ENCODE measurements at places on chromosomes 3 and 15. TPM values are rescaled to one million over a fixed set of nuclear protein-coding genes. Genes with fewer than 3 reads are reported as not detected.

DNA sequence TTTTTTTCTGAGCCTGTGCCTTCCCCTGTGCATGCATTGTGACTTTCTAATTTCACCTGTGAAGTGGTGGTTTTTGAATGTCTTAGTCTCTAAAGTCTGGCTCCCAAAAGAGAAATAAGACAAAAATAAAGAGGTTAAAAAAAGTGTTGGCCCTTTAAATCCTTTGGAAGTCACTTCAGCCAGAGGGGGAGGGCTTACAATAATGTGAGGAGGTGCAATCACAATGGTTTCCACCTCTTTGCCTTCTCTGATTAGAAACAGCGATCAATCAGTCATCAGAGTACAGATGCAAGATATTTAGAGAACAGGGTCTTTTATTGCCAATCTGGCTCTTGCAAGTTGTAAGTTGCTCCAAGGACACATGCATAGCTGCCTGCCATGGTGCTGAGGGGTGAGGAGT is 64.1 kb upstream of the GCSAM start:
- no peak for DNase-seq

GRCh38 chr3:18345015-18345367 is 80.1 kb downstream of the SATB1 start:
- no peak for DNase-seq

- no peak for DNase-seq
Measured at GRCh38 chr15:27123291-27123690, 152.3 kb downstream of the GABRG3 start.

EPHB1 gene
- total RNA-seq, result 0.60 TPM

GRCh38 chr3:84783281-84783680 is 175.5 kb upstream of the CADM2 start:
- DNase-seq, result no peak

DNA sequence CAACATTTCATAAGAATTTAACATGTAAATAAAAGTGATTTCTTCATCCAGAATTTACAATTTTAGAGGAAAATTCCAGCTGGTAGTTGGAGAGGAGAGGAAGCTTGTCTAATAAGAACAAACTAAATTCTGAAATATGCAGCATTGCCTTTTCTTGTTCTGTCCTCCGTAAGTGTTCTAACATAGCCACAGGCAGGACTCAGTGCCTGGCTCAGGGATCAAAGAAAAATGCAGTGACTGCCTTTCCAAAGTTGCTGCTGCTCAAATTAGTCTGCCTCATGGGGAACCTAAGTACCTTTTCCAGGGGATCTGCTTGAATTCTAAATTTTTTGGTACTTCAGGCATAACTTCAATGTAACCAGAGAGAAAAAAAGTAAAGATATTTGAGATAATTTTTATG is 713.0 kb upstream of the CADM2 start:
- no peak for DNase-seq

DNA sequence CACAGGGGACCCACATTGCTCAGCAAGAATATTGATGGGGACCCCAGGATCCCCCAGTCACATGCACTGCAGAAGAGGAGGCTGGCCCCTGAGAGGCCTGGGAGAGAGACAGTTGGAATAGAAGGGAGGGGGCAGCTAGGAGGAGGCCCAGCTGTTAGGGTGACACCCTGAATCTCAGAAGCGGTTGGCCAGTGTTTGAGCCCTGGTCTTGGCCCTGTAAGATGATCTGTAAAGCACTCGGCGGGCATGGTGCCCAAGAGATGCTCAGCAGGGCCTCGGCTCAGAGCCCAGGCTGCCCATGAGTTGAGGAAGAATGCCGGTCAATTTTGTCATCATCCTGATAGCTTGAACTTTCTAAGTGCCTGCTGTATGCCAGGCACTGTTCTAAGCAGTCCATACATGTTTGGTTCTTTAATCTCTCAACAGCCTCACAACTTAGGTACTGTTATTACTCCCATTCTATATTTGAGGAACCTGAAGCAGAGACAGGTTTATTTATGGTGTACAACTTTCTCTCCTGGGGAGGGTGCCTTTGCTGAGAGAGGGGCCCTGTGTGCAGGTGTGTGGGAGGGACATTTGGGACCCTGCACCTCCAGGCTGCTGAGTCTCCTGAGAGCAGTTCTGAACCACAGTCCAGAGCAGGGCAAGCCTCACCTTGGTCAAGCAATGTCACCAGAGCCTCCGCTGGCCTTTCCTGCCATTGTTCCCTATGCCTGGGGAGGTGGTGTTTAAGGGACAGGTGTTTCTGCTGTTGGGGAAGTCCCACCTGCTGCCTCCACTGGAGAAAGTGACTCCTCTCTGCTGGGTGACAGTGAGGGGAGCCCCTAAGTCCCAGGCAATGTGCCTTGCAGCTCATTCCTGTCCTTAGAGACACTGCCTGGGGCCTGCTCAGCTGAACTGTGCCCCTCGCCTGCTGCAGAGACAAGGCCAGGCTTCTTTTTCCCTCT is 26.0 kb downstream of the SLC6A6 start:
- peak; percentile 76 for DNase-seq

TEX9 gene
- 1.5 TPM for total RNA-seq

- no peak for DNase-seq
Measured at GRCh38 chr15:58698887-58699641, 50.4 kb downstream of the ADAM10 start.

ELL3 gene
- 3.6 TPM for total RNA-seq

DNA sequence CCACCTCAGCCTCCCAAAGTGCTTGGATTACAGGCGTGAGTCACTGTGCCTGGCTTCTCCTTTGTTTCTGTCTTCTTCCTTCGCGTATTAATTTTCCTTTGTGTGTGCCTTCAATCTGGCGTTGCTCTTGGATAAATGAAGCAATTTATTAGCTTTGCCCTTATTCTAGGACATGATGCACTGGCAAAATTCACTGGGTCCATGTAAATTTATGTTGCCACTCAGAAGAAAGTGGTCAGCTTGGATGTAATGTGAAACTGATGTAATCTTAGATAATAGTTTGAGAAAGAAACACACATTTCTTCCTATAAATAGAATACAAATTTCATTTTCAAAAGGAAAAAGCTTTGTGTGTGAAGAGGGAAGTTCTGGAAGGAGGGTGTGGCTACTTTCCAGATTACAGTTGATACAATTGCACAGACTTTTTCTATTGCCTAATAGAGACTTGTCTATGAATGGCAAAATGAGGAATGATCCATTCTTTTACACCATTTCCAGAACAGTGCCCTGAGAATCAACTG is 23.3 kb upstream of the ATP1B3 start:
- no peak for DNase-seq

DNA sequence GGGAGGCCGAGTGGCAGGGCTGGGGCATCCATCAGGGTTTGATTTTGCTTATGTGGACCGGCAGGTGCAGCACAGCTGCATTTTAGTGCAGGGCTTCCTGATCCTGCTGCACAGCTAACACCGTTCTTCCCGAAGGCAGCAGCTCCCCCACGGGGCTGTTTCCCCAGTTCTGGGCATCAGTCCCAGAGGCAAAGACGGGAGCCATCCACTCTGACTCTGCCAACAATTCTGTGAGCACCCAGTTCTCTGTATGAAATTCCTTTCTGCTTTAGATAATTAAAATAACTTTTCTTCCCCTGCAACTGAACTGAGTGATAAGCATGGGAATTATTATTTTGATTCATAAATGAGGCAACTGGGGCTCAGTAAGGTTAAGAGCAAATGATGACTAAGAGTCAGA is 262.9 kb upstream of the ATP10A start:
- DNase-seq, result no peak

GRCh38 chr15:31500766-31501449 is 174.3 kb downstream of the KLF13 start:
- no peak for DNase-seq

- no peak for DNase-seq
Measured at GRCh38 chr3:9970020-9970652, 16.5 kb downstream of the EMC3 start.

STRIT1 gene
- not detected for total RNA-seq

FXR1 gene
- 175 TPM for total RNA-seq

GRCh38 chr15:90191794-90192509 is 9.2 kb upstream of the SEMA4B start:
- peak; percentile 64 for DNase-seq

GRCh38 chr15:48409623-48410022 is 78.4 kb downstream of the DUT start:
- DNase-seq, result no peak

DNA sequence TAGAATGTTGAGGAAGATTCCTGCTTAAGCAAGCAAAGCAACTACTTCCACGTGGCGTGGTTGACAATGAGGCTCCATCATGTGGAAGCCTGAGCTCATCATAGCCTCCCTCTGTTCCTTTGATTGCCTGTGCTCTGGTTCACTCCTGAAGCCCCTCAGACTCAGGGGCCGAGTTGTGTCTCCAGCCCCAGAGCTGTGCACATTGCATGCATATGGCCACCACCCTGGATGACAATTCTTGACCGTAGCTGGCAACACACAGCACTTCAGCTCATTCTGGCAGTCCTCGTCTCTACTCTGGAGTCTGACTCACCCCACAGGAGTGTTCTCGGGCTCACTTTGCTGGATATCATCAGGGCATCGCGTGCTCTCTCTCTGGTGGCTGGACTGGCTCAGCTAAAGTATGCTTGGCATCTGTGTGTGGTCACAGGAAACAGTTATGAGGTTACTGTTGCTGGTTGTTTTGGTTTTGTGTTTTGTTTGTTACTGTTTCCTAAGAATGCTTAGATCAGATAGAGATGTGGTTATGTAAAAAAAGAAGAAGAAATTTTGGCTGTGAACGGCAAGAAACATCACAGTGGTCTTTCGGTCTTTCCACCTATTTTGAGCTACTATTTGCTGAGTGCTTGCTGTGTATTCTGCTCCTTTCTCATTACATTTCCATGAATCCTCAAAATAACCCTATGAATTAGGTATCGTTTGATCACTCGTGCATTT is 41.6 kb upstream of the MRPS22 start:
- DNase-seq, result no peak

DNA sequence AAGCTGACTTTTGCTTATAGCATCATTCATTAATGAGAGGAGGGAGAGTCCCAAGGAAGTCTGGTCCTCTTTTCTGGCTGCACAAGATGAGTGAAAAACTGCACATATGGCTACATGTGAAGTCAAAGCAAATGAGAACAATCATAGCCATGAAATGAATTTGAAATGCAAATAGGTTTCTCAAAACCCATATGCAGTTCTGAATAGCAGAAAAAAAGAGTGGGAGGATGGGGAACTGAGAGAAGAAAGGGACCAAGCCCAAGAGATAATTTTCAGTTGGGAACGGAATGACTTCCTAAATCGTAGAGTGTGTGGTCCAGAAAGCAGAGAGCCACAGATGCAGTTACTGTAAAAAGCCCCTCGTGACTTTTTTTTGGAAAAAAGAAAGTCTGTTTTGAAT is 66.3 kb downstream of the GTPBP8 start:
- no peak for DNase-seq

- DNase-seq, result no peak
Measured at GRCh38 chr3:12708584-12709192, 44.8 kb upstream of the RAF1 start.

GRCh38 chr15:83919319-83919830 is 265.5 kb downstream of the ADAMTSL3 start:
- peak; percentile 54 for DNase-seq

GRCh38 chr3:147431751-147432150 is 22.6 kb downstream of the ZIC1 start:
- no peak for DNase-seq

DNA sequence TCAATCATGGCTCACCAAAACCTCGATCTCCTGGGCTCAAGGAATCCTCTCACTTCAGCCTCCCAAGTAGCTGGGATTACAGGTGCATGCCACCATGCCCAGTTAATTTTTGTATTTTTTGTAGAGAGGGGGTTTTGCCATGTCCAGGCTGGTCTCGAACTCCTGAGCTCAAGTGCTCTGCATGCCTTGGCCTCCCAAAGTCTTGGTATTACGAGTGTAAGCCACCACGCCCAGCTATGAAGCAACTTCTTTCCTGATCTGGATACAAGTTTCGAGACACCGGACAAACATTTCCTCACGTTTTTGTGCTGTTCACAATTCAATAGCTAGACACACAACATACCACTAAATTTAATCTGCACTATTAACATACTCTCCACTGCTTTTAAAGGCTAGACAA is 3.4 kb upstream of the SYNM start:
- DNase-seq, result no peak

KNG1 gene
- not detected for total RNA-seq

CYP1A1 gene
- total RNA-seq, result 2.0 TPM

PLA2G4D gene
- not detected for total RNA-seq

GRCh38 chr3:22453906-22454535 is 703.0 kb upstream of the ZNF385D start:
- DNase-seq, result no peak

GRCh38 chr3:145754605-145755289 is 406.2 kb downstream of the PLOD2 start:
- no peak for DNase-seq

GRCh38 chr3:76669322-76669721 is 370.6 kb upstream of the ROBO2 start:
- DNase-seq, result no peak

CCNL1 gene
- total RNA-seq, result 215 TPM

- no peak for DNase-seq
Measured at GRCh38 chr3:155019575-155019974, 60.5 kb upstream of the MME start.

ACP3 gene
- total RNA-seq, result not detected

DNA sequence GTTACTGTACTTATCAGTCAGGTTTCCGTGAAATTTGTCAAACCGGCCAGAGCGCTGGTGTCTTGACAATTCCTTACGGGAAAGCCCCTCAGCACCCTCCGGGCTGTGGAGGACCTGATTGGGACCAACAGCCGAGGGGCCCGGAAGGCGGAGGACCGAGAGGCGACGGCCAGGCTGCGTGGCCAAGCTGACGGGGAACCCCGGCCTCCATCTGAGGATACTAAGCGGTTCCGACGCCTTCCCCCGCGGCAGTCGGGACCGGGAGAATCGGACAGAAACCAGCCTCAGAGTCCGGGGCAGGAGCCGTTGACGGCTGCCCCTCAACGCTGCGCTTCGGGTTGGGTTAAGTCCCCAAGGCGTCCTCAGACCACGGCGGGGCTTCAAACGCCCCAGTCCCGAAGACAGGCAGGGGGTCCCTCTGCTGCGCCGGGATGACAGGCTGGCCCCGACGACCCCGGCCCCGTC is 499 bp downstream of the ALDH1A2 start:
- DNase-seq, result peak; percentile 7

DNA sequence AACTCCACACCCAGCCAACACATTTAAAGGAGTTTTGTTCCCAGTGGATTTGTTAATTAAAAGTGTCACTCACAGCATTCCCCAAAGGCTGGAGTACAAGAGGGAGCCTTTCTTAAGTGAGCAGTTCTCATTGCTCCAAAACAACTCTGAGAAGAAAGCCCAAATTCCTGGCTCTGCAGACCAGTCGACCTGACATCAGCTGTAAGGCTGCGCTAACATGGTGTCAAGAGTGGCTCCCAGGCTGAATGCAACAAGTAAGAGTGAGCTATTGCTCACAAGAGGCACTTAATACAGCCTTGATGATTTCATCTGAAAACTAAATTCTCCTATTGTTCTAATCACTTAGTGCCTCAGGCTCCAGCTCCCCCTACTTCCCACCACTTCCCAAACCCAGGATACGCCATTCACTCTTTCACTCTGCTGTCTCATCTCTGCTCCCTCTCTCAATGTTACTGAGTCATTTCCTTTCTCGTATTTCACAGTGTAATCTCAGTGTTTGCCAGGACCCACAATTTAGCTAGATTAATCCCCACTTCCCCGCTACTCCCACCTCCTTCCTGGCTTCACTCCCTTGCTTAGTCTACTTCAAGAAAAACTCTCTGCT is 81.8 kb downstream of the WWTR1 start:
- peak; percentile 19 for DNase-seq

GRCh38 chr3:117563063-117563462 is 853.5 kb downstream of the TUSC7 start:
- DNase-seq, result no peak

All from activated CD4-positive, alpha-beta T cell treated with anti-CD3 and anti-CD28 coated beads for 36 hours (primary cell).